ENCODE measurements at places on chromosomes 1 and 21. TPM values are rescaled to one million over a fixed set of nuclear protein-coding genes. Genes with fewer than 3 reads are reported as not detected.

ATG4C gene
- 25.9 TPM for total RNA-seq

CCDC27 gene
- total RNA-seq, result not detected

GRIK1 gene
- 33.3 TPM for total RNA-seq

VASH2 gene
- total RNA-seq, result 47.9 TPM

JAM2 gene
- 55.3 TPM for total RNA-seq

SLC9C2 gene
- not detected for total RNA-seq

ACTN2 gene
- 43.1 TPM for total RNA-seq

FAM110D gene
- 0.60 TPM for total RNA-seq

PTPN7 gene
- 1.3 TPM for total RNA-seq

IKBKE gene
- 5.1 TPM for total RNA-seq

NBPF10 gene
- total RNA-seq, result 2.0 TPM

TP53BP2 gene
- 75.5 TPM for total RNA-seq

SPRR5 gene
- not detected for total RNA-seq

SLC2A5 gene
- 3.4 TPM for total RNA-seq

BNIPL gene
- 9.5 TPM for total RNA-seq

C1orf105 gene
- 1.2 TPM for total RNA-seq

MYCL gene
- 11.5 TPM for total RNA-seq

SLC44A3 gene
- total RNA-seq, result 5.6 TPM

OLIG1 gene
- total RNA-seq, result 0.38 TPM

DNALI1 gene
- 10.0 TPM for total RNA-seq

HIPK1 gene
- total RNA-seq, result 83.2 TPM

TRMT13 gene
- total RNA-seq, result 74.4 TPM

AMY1C gene
- total RNA-seq, result not detected

OR2T29 gene
- not detected for total RNA-seq

Data from camera-type eye (tissue), 1 donor.